ENCODE measurements at places on chromosomes 5 and 9.
A peak's percentile ranks its signal among the peaks of the same experiment; 100 is the strongest.

- no peak for DNase-seq
Observed at GRCh38 chr9:5896863-5897262, 6.2 kb downstream of the MLANA start.

GRCh38 chr9:87088621-87089365 is 141.5 kb upstream of the GAS1 start:
- DNase-seq = no peak

DNA sequence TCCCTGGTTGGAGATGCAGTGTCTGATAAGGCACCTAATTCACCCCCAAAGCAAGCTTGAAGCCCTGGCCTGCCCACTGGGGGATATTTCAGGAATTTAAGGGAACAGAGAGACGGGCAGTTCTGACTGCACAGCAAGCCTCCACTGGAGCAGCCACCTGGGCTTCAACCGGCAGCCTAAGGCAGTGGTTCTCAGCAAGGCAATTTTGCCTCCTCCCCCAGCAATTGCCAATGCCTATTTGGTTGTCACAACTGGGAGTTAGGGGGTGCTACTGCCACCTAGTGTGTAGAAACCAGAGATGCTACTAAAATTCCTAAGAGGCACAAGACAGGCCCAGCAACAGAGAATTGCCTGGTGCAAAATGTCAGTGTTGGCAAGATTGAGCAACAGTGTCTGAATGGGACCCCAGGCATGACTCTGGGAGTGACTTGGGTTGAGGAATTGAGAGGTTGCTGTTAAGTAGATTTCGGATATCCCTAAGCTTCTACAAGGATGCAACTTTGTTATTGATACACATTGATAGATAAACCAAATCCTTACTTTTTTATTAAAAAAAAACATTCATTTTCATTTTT is 58.7 kb upstream of the CTSL start:
- DNase-seq = peak; percentile 48

DNA sequence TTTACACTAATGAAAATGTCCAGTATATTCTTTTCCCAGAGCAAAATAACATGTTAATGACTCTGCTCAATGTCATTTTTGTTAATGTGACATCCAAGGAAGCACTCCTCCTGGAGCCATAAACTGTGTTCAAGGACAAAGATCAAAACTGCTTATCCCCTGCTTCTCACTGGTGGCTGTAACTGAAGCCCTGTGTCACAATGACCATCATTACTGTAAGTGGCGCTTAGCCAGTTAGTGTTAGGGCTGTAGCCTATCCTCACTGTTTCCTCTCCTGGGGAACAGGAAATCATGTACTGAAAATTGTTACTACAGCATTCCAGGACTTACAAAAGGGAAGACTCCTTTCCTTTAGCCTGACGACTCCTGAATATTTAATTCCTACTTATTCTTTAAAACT is 71.7 kb upstream of the COX7C start:
- no peak for DNase-seq

DNA sequence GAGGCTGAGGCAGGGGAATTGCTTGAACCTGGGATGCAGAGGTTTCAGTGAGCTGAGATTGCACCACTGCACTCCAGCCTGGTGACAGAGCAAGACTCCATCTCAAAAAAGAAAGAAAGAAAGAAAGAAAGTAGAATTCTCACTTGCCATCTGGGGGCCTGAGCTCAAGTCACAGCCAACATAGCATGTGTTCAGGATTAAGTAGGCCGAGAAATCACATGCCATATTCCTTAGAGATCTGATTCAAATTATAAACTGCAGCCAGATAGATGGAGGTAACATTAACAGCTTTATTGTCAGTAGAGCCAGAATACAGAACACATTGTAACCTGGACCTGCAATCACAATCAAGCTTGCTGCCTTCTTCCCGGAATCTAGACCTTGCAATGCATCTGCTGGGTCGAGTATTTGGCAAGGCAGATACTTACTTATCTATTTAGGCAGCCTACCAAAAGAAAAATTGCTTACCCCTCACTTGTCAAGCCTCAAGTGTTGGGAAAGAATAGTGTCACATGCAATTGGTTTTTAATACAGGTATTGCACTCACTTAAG is 173.7 kb downstream of the CPLANE1 start:
- no peak for DNase-seq

DNA sequence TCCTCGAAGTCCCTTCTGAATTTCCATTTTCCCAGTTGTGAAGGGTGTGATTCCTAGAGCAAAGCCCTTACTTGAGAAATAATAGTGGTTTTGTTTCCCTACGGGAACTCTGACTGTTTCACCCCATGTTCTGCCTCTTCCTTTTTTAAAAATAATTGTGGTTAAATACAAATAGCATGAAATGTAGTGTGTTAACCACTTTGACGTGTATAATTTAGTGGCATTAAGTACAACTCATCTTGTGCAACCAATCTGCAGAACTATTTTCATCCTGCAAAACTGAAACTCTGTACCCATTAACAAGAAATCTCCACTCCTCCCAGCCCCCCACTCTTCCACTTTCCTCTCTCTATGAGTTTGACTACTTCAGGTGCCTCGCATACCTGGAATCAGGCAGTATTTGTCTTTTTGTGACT is 35.6 kb upstream of the HAND1 start:
- DNase-seq = no peak

- no peak for DNase-seq
Observed at GRCh38 chr9:118563677-118564076, 805.6 kb downstream of the BRINP1 start.

- DNase-seq = no peak
Observed at GRCh38 chr5:127758766-127759283, 55.6 kb downstream of the CCDC192 start.

GRCh38 chr9:85016384-85017006 is 347.0 kb downstream of the NTRK2 start:
- DNase-seq = no peak

DNA sequence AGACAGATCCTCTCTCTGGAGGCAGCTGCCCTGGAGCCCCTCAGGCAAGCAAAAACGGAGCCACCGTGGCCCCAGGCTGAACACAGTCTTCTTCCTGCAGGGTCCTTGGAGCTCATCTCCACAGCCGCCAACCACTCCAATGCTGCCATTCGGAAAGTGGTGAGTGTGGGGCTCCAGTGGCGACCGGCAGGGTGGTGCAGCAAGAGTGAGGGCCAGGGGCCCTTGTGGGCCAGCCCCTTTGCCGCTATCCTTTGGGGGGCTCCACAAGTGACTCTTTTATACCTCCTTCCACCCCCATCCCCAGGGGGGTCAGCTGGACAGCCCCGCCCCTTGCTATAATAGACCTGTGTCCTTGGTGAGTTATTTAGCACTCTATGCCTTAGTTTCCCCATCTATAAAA is 47.4 kb upstream of the SUSD3 start:
- no peak for DNase-seq

DNA sequence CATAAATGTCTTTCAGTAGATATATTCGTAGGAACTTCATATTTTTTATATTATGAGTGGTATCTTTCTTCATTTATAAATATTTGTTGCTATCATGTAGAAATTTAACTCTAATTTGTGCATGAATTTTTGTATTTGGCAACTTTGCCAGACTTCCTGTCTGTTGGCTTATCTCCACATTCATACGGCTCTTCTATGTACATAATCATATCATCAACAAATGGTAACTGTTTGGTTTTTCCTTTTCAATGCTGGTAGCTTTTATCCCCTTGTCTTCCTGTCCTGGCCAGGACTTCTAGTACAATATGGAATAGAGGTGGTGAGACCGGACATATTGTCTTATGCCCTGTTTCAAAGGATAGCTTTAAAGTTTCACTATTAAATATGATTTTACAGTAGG is 132.3 kb upstream of the COL5A1 start:
- DNase-seq = no peak

DNA sequence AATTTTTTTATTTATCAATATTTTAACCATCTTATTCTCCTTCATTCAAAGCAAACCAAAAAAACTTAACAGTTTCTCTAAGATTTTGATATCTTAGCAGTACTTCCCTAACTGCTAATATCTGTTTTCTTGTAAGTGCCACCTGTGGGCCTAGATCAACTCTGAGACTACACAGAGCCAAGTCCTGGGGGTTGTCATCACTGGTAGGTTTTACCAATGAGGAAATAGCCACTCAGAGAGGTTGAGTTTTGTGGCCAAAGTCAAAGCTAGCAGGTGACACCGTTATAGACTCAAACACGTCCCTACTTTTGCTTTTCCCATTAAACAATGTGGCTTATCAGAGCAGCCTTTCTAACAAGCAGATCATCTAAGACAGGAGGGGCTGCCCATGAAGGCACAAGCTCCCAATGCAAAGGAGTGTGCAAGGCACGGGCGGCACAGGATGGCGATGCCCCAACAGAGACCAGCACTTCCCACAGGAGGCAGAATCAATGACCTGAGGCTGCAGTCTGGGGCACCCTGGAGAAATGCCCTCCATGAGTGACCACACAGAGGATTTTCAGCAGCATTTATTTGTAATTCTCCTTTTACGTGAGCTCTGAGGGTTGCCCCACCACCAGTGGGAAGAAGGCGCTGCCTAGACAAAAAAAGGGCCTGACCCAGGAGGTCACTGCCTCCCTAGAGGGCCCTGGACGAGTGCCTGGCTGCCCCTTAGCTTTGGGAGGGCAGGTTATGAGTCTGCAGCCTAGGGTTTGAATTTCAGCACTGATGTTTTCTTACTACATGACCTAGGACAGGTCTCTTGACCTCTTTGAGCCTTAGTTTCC is 7.4 kb downstream of the TBC1D2 start:
- no peak for DNase-seq

DNA sequence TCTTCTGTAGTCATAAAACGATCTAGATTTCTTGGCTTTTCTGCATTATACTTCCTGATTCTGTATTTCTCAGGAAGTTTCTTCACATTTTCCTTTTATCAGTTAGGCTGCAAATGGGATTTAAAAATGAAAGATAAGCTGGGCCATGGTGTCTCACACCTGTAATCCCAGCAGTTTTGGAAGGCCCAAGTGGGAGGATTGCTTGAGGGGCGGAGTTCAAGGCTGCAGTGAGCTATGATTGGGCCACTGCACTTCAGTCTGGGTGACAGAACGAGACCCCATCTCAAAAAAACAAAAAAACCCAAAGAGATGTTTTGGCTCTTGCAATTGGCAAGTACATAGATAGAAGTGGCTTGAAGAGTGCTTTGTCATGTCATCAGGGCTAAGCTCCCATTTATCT is 26.2 kb upstream of the APC start:
- DNase-seq = no peak

- no peak for DNase-seq
Observed at GRCh38 chr5:112063856-112064255, 306.9 kb upstream of the NREP start.

DNA sequence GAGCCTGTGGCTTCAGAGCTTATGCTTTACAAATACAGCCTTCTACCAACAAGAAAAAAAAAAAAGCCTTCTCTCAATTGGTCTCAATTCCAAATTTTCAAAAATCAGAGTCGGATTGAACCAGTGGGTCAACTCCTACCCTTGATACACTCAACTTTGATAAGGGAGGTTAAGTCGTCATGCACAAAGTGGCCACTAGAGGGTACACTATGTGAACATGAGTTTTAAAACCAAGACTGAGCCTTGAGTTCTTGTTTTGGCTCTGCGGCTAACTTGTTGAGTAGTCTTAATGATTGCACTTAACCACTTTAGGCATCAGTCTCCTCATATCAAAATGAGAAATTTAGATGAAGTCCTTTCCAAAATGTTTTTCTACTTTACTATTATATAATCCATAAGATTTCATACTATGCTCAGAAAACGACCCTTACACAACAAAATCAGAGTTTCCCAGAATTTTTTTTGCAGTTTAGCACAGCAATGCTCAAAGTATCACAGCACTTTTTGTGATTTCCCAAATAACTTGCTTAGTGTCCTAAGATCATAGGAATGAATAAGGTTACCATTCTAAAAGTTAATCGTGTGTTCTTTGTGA is 92.9 kb upstream of the MTAP start:
- peak; percentile 48 for DNase-seq

GRCh38 chr9:93667006-93667405 is 90.6 kb downstream of the PHF2 start:
- DNase-seq = no peak

GRCh38 chr5:176713409-176713808 is 66.1 kb downstream of the TSPAN17 start:
- no peak for DNase-seq

DNA sequence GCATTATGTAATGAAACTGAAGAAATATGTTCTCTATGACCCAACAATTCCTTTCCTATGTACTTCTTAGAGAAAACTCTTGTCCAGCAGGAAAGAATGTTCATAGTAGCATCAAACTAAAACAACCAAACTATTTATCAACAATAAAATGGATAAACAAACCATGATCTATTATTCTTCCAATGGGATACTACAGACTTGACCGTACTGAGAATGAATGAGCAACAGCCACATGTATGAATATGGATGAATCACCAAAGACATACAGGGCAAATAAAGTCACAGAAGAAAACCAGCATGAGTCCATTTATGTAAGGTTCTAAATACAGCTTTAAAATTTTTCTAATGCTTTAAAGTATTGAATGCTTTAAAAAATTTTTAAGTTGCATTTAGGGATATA is 73.6 kb upstream of the SUSD1 start:
- DNase-seq = no peak

- DNase-seq = no peak
Observed at GRCh38 chr9:6969805-6970204, 212.0 kb downstream of the KDM4C start.

GRCh38 chr9:3835393-3835792 is 309.6 kb upstream of the RFX3 start:
- no peak for DNase-seq

- no peak for DNase-seq
Observed at GRCh38 chr5:58314356-58315210, 145.3 kb downstream of the PLK2 start.

DNA sequence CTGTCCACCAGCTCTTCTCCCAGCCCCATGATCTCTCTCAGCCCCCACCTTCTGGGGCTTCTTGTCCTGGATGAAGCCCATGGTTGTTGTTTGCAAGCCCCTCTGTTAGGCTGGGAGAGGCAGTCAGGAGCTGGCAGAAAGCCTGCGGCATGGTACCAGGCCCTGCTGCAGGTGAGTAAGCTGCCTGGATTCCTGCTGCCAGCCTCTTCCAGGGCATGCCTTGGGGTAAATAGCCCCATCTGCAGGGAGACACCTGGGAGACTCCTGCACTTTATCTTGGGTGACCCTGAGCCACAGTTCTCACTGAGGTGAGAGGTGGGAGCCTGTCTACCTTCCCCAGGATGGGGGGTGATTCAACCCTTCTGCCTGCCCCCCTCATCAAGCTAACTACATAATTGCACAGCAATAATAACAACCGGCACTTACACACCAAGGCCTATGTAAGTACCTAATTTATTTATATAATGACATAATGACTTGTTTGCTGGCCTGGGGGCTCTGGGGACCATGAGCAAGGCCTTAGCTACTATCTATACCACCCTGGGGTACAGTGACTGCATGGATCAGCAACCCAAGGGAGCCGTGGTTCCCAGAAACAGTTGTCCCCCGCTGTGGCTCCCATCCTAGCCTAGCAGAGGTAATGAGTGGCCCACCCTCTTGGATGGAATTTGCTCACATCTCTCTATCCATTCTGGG is 116.0 kb downstream of the PSD2 start:
- DNase-seq = no peak

GRCh38 chr5:78731884-78732283 is 83.3 kb upstream of the LHFPL2 start:
- DNase-seq = no peak

- DNase-seq = no peak
Observed at GRCh38 chr5:21237461-21237860, 1249.5 kb upstream of the CDH18 start.

Measured in hematopoietic multipotent progenitor cell treated with erythropoietin and hydrocortisone succinate and interleukin-3 and kit ligand, for 15 days (in vitro differentiated cells).